Upper lobe of left lung (tissue), 6 donors: ENCODE measurements at places on chromosomes 4 and X. TPM values are rescaled to one million over a fixed set of nuclear protein-coding genes. Genes with fewer than 3 reads are reported as not detected.

DNA sequence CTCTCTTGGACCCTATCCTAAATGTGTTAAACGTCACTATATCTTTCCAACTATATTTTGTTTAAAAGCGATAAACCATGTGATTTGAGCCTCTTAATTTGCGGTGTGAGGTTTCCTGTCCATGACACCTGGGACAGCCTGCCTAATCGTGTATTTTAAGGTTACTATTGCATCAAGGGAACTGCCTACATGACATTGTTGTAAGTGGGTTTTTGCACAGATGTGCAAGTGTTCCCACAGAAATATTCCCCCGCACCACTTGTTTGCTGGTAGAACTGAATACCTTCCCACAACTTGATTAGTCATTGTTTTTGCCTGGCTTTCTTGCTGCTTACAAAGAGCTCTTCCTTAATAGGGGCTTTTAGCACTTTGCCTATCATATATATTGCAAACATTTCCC lies 5.1 kb upstream of the FAM184B start:
- H3K4me1 ChIP-seq, result peaks cover 5% of the 10 kb centered on the region
- DNase-seq, result no peak
- H3K4me3 ChIP-seq, result no peak overlapping the region
- no peak overlapping the region for H3K27ac ChIP-seq
- H3K27me3 ChIP-seq, result peaks cover 2% of the 10 kb centered on the region

- H3K27ac ChIP-seq, result no peak overlapping the region
- no peak overlapping the region for H3K4me3 ChIP-seq
- DNase-seq, result no peak
- no peaks in the 10 kb centered on the region for H3K4me1 ChIP-seq
- H3K36me3 ChIP-seq, result no peaks in the 10 kb centered on the region
- no peaks in the 10 kb centered on the region for H3K27me3 ChIP-seq
Measured at GRCh38 chr4:95158626-95159025, 390.1 kb downstream of the UNC5C start.

DNA sequence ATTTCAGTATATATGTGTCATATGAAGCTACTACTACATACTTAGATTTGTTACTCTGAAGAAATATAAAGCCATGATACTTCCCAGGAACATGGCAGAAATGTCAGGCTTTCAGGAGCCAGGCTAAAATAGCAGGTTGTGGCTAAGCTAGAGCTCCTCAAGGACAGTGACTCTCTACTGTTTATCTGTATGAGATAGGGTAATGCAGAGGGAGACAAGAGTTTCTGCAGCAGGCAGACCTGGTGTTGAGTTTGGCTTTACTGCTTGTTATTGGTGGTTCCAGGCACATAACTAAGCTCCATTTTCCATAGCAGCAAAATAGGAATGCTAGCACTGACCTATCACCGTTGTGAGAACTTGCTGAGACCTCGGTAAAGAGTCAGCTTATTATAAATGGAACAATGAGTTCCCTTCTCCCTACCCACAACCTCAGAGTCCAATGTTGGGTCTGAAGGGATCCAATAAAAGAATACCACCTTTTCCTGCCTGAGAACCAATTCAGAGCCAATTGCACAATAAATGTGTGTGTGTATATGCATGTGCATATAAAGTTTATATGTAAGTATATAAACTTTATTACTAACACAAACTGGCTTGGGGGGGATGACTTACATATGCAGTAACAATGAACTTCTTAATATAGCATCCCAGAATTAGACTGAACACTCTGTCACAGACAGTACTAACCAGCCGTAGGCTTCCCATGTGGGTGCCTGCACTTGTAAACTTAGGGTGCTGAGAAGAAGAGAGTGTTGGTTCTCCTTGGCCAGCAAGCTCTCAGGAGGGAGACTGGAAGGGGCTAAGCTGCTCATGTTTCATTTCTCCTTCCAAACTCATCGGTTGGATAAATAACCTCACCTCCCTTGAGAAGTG lies 51.9 kb upstream of the PAQR3 start:
- DNase-seq, result no peak
- no peak overlapping the region for H3K4me3 ChIP-seq
- H3K27me3 ChIP-seq, result no peaks in the 10 kb centered on the region
- H3K27ac ChIP-seq, result no peak overlapping the region
- H3K4me1 ChIP-seq, result no peaks in the 10 kb centered on the region

GRCh38 chrX:81957900-81958545 lies 756.1 kb downstream of the SH3BGRL start:
- no peaks in the 10 kb centered on the region for H3K4me1 ChIP-seq
- H3K4me3 ChIP-seq, result no peak overlapping the region
- no peaks in the 10 kb centered on the region for H3K36me3 ChIP-seq
- no peak for DNase-seq
- no peak overlapping the region for H3K27ac ChIP-seq

DNA sequence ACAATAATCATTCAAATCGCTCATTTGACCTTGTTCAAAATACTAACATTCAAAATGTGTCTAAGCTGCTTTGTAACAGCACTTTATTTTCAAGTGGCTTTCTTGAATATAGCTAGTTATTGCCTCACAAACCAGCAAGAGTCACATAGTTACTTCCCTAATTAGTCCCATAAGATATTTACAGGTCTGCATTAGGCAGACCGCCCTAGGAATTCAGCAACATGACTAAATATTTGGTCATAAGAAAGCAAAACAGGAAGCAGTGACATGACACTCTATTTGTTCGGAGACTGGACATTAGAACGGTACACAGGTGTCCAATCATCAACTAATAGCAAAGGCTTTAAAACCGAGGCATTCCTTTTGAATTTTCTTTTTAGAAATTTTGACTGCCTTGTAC lies 262.0 kb downstream of the COL25A1 start:
- H3K4me1 ChIP-seq, result no peaks in the 10 kb centered on the region
- H3K36me3 ChIP-seq, result no peaks in the 10 kb centered on the region
- no peak for DNase-seq

- no peaks in the 10 kb centered on the region for H3K27me3 ChIP-seq
- no peak for DNase-seq
- no peak overlapping the region for H3K27ac ChIP-seq
- H3K4me3 ChIP-seq, result no peak overlapping the region
- H3K36me3 ChIP-seq, result no peaks in the 10 kb centered on the region
Measured at GRCh38 chr4:26822546-26822945, 38.1 kb upstream of the STIM2 start.

GRCh38 chrX:30950391-30950790 lies 61.3 kb upstream of the TAB3 start:
- H3K4me1 ChIP-seq, result no peaks in the 10 kb centered on the region
- H3K4me3 ChIP-seq, result no peak overlapping the region
- H3K27me3 ChIP-seq, result no peaks in the 10 kb centered on the region
- no peak overlapping the region for H3K27ac ChIP-seq
- no peak for DNase-seq
- no peaks in the 10 kb centered on the region for H3K36me3 ChIP-seq

DNA sequence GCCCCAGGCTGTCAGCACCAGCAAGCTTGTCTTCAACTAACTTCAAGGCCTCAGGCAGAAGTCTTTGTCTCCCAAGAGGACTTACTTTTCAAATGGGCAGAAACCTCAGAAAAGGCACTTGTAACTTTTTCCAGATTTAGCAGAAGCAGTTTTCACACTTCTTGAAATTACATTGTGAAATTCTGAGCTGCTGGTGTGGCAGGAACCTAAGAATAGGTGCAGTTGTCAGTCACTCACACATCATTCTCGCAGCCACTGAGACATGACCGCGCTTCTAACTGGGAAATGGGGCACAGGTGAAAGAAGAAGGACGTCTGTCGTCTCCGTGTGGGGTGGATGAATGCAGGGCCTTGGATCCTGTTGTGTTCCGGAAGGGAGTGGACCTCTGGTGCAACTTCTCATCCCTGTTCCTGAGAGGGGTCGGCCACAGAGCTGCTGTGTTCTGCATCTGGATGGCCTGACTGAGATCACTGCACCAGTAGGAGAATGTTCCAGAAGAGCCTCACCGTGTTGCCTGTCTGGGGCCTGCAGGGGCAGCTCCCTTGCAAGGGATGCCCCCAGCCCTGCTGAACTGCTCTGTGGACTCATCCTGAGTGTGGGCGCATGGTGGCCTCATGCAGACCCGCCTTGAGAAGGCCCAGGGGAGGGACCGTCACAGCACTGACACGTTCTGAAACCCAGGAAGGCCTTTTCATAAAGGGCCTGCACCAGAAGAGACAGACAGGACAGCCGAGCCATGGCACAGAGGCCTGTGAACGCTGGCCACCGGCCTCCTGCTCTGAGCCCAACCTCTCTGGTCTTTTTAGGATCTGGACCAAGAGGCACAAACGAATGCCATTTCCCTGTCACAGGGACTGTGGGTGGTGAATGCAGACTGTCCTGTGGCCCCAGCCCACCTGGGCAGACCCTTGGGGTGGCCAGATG lies 18.7 kb downstream of the NAT8L start:
- H3K4me1 ChIP-seq, result no peaks in the 10 kb centered on the region
- no peaks in the 10 kb centered on the region for H3K27me3 ChIP-seq
- H3K36me3 ChIP-seq, result no peaks in the 10 kb centered on the region
- H3K27ac ChIP-seq, result no peak overlapping the region
- no peak overlapping the region for H3K4me3 ChIP-seq

- peaks cover 4% of the 10 kb centered on the region for H3K36me3 ChIP-seq
- DNase-seq, result peak; percentile 40
- H3K4me3 ChIP-seq, result no peak overlapping the region
- H3K27me3 ChIP-seq, result no peaks in the 10 kb centered on the region
- no peak overlapping the region for H3K27ac ChIP-seq
Measured at GRCh38 chr4:1164956-1165545, 7.3 kb downstream of the SPON2 start.

DNA sequence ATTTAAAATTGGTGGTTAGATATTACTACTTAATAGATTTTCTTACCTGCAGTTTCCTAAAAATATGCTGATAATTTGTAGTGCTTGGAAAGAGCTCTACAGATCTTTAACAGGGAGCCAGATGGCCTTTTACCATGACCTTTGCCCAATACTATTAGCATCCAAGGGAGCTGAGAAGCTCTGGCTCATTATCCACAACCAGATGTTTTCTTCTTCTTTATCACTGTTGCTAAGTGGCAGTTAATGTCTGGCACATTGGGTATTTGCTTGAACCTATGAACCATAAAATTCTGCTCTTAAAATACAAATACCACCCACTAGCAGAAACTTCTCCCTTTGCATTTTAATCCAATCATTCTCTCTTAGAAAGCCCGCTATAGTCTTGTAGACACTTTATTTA lies 1480.3 kb downstream of the C4orf33 start:
- H3K4me1 ChIP-seq, result no peaks in the 10 kb centered on the region
- no peak overlapping the region for H3K4me3 ChIP-seq
- no peaks in the 10 kb centered on the region for H3K27me3 ChIP-seq
- no peak for DNase-seq
- no peaks in the 10 kb centered on the region for H3K36me3 ChIP-seq

- peak; percentile 80 for DNase-seq
- no peaks in the 10 kb centered on the region for H3K27me3 ChIP-seq
- peak overlapping the region; percentile 95 for H3K27ac ChIP-seq
- H3K4me3 ChIP-seq, result peak overlapping the region; percentile 87
Measured at GRCh38 chr4:124713185-124713592, 657 bp upstream of the ANKRD50 start.

- DNase-seq, result no peak
- no peak overlapping the region for H3K4me3 ChIP-seq
- no peaks in the 10 kb centered on the region for H3K27me3 ChIP-seq
- no peaks in the 10 kb centered on the region for H3K36me3 ChIP-seq
Measured at GRCh38 chr4:114017120-114017917, 37.9 kb upstream of the ARSJ start.

- no peak overlapping the region for H3K27ac ChIP-seq
- no peaks in the 10 kb centered on the region for H3K4me1 ChIP-seq
- no peak overlapping the region for H3K4me3 ChIP-seq
- H3K36me3 ChIP-seq, result no peaks in the 10 kb centered on the region
Measured at GRCh38 chr4:27176400-27176799, 315.8 kb downstream of the STIM2 start.

DNA sequence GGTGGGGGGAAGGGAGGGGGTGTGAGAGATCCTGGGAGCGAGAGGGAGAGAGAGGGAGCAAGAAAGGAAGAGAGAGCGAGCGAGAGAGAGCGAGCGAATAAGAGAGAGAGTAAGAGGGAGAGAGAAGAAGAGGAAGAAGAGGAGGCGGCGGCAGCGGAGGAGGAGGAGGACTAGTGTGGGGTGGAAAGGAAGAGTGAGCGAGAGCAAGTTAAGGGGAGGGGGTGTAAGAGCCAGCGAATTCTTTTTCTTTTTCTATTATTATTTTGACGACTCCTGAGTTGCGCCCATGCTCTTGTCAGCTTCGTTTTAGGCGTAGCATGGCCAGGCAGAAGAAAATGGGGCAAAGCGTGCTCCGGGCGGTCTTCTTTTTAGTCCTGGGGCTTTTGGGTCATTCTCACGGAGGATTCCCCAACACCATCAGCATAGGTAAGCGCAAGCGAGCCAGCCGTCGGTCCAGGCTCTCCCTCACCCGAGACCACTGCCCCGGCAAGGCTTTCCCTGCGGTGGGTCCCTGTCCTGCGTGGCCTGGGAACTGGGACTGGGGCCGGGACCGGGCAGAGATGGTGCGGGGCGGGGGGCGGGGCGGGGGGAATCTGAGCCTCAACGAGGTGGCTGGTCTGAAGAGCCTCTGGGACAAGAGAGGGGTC lies at the start of gene GRIA3:
TSS of gene GRIA3 (plus strand) at position 60 of the 647 bp plus-strand sequence. CDS start at position 318, 258 bp downstream.
- H3K4me3 ChIP-seq, result peak within 1 kb of the TSS; percentile 27
- DNase-seq, result no peak
- peaks cover 6% of the 10 kb centered on the region for H3K4me1 ChIP-seq
- H3K36me3 ChIP-seq, result no peaks in the 10 kb centered on the region
- no peaks in the 10 kb centered on the region for H3K27me3 ChIP-seq

DNA sequence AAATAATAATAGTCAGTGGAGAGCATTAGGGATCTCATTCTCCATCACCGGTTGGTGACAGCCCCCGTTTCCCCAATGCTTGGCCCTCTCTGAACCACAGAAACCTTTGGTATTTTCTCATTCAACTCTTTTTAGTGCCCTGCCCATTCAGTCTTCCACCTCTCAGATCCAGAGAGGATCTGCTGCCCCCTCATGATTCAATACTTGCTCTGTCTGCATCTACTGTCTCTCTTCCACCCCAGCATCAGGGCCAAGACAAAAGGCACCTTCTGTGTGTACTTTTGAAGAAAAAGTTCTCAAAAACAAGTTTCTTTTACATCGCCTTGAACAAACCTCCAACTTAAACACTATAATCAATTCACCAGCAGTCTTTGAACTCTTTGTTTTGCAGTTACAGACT lies 19.3 kb downstream of the CLTRN start:
- no peak overlapping the region for H3K27ac ChIP-seq
- H3K27me3 ChIP-seq, result no peaks in the 10 kb centered on the region
- no peak overlapping the region for H3K4me3 ChIP-seq
- no peaks in the 10 kb centered on the region for H3K4me1 ChIP-seq

DNA sequence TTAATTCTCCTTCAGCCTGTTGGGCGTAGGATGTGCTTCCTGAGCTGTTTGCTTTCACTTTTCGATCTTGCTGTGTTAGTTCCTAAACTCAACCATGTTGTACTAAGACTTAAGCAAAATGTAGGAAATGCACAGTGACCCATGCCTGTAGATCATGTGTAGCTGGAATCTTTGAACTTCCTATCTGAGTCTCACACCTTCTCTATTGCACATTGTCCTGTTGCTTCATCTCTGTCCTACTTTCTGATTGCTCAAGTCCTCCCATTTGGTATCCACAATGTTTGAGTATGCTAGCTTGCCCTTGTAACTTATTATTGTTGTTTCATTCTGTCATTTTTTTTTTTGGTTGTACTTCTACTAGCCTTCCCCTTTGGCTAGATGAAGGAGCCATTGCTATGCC lies 239.6 kb downstream of the PPP1R2C start:
- no peak for DNase-seq
- no peaks in the 10 kb centered on the region for H3K4me1 ChIP-seq
- H3K36me3 ChIP-seq, result no peaks in the 10 kb centered on the region

The GALNT7 gene
- 68.1 TPM for total RNA-seq

The ZFYVE28 gene
- 13.8 TPM for total RNA-seq
